Stimulated activated CD4-positive, alpha-beta T cell treated with anti-CD3 and anti-CD28 coated beads, TNF-alpha, amount 100 ng/mL, for 4 hours (primary cell): ENCODE measurements at places on chromosomes 7 and 10.

GRCh38 chr7:80875537-80876120, 43.2 kb downstream of the SEMA3C start:
- no peak for DNase-seq

- no peak for DNase-seq
Measured at GRCh38 chr7:45088821-45089340, at the start of gene NACAD. Gene NACAD (minus strand): TSS chr7:45088969. CDS start chr7:45088894, 75 bp downstream.

DNA sequence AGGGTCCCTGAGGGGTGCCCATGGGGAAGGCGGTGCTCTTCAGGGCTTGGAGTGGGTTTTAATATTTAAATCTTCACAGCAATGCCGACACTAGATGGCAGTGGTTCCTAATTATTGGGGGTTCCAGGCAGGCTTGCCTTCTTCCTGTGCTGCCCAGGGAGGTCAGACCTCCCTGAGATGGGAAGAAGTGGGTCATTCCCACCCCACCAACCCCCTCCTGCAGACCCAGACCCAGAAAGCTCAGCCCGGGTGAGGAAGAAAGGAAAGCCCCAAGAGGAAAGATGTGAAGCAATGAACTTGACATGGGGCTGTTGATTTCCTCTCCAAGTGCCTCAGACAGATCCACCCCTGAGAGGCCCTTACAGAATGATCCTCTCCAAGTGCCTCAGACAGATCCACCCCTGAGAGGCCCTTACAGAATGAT, 85.1 kb upstream of the LANCL2 start:
- peak; percentile 8 for DNase-seq

GRCh38 chr7:111752022-111752582, 189.8 kb upstream of the IMMP2L start:
- peak; percentile 29 for DNase-seq

DNA sequence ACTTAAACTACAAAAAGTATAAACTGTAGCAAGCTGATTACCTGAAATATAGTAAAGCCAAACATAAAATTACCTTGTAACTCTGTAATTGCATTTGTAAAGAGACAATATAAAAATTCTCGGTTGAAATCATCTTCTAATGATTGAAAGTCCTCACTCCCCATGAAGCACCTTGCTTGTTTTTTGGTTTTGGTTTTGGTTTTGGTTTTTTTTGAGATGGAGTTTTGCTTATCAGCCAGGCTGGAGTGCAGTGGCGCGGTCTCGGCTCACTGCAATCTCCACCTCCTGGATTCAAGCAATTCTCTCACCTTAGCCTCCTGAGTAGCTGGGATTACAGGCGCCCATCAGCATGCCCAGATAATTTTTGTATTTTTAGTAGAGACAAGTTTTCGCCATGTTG, 33.9 kb upstream of the GPR37 start:
- DNase-seq, result no peak

DNA sequence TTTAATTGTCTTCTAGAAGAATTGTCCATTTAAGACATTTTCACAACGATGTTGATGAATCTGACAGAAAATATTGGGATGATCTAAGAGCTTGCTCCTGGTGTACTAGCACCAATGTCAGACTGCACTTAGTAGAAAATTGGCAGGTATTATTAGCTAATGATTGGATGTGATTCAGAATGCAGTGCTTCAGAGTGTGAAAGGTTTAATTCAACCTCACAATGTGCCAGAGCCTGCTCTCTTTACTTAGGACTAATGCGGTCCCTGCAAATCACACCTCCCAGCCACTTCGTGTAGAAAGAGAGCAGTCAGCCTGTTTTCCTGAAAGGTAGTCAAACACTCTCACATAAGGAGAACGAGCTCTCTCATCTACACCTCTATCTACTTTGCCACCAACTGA, 197.5 kb downstream of the ZNF438 start:
- no peak for DNase-seq

DNA sequence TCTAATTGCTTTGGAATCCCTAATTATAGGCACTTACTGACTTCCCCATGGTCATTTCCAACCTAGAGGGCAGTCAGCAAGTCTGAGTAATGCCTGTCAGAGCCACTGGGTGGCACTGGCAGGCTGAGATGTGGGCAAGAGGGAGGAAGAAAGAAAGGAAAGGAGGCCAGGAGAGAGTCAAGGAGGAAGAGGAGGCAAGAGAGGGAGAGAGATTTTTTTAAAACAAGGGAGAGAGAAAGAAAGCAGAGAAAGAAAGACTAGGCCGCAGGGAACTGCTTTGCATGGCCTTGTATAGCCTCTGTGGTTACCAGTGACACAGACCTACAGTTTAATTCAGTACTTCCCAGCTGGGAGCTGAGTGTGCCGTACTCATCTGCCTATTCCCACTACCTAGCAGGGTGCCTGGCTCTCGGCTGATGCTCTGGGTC, 210.4 kb upstream of the ADO start:
- DNase-seq, result peak; percentile 32

DNA sequence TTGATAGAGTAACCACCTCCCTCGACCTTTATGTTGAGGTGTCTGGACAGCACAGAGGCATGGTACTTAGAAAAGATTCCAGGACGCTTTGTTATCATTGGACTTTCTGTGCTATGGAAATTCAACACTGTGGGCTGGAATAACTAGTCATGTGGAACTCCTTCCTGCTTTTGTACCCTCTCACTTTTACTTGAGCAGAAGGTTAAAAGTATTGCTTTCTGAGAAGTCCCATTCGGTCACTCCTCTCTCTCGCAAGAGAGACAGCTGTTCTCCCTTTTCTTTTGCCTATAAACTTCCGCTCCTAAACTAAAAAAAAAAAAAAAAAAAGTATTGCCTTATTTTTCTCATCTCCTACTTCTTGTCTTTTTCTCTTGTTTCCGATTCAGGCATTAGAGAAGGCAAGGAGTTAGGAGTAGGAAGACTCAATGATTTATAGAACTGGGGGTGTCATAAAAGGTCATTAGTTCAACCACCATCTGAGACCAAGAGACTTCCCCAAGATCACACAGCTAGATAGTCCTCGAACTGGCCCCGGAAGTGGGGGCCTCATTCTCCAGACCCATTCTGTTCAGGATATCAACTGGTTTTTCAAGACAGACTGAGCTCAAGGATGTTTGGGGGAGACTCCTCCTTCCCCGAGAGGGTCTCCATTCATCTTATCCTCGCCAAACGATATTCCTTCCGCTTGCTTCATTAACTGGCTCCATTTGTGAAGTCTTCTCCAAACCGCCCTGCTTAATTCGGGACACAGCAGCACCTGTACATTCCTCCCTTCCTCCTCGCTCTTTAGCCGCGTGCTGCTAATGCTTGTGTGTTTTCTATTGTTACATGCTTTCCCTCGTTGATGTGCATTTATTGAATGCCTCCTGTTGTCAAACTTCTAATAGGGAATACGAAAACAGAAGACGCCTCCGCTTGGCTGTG, 995 bp upstream of the INPP5F start:
- no peak for DNase-seq
